Frontal cortex (tissue), 4 donors: ENCODE measurements at places on chromosomes 13 and 19. TPM values are rescaled to one million over a fixed set of nuclear protein-coding genes. Genes with fewer than 3 reads are reported as not detected.
A peak's percentile ranks its signal among the peaks of the same experiment; 100 is the strongest.

DNA sequence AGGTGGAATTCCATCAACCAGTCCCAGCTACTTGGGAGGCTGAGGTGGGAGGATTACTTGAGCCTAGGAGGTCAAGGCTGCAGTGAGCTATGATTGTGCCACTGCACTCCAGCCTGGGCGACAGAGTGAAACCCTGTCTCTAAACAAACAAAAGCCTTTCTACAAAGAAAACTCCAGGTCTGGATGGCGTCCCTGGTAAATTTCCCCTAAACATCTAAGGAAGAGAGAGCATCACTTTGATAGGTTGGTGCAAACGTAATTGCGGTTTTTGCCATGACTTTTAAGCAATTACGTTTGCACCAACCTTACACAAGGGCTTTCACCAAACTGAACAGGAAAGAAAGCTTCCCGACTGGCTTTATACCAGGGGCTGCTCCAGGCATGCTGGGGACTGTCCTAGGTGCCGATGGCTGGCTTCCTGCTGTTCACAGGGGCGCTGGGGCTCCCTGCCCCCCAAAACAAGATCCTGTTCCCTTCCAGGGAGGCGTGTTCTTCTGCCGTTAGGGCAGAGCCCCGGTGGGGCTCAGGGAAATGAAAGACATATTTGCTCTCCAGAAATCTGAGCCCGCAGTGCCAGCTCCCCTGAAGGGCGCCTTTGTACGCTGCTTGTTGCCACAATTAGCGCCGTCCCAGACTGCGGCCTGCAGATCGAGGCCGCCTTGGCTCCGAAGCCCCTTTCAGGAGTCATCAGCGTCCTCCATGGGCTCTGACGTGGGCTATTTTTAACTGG lies 38.7 kb upstream of the KLF2 start:
- no peak for DNase-seq

DNA sequence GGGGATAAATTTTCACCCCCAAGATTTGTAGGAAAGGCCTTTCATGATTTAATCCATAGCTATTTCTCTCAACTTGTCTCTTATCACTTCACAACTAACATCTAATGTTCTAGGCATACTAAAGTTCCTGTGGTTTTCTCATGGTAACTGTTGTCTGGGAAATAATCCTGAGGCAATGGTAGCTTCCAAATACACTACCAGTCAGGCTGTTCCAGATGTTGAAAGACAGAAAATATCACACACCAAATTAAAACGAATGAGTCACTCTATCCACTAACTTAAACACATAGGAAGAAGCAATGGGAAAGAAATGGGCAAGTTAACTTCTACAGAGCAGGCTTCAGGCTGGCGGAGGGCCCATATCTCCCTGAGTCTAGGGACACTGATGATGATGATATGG lies 77.7 kb upstream of the MYO16 start:
- DNase-seq: no peak

- no peak for DNase-seq
Measured at GRCh38 chr13:105665284-105665683, 870.2 kb downstream of the EFNB2 start.

GRCh38 chr19:43455321-43456113 lies 9.9 kb downstream of the LYPD3 start:
- no peak for DNase-seq

GRCh38 chr19:1131718-1132551 lies 28.1 kb downstream of the GPX4 start:
- peak; percentile 80 for DNase-seq

Gene MYO1F
- 1.6 TPM for total RNA-seq

DNA sequence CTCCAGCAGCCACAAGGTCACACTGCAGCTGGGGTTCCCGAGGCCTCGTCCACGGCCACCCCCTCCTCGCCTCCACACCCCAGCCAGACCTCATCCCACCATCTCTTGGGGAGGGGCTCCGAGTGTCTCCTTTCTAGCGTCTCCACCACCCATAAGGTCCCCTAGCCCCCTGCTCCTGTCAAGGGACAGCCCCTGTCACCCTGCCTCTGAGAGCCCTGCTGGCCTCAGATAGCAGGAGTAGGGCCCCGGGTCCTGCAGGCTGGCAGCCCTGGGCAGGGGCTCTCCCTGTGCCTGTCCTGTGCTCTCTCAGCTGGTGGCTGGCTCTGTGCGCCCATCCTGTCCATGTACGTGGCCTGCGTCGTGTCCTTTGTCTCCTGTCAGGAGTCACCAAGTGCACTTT lies 17.0 kb downstream of the COMP start:
- no peak for DNase-seq

GRCh38 chr13:71644579-71644978 lies 222.4 kb downstream of the DACH1 start:
- no peak for DNase-seq
